ENCODE measurements at places on chromosomes 6 and 20. TPM values are rescaled to one million over a fixed set of nuclear protein-coding genes. Genes with fewer than 3 reads are reported as not detected.

GRCh38 chr20:13839421-13840092, 54.7 kb downstream of the NDUFAF5 start:
- no peak for DNase-seq

NRSN1 gene
- not detected for total RNA-seq

GRCh38 chr6:151148111-151148510, 91.7 kb upstream of the AKAP12 start:
- DNase-seq = no peak

TTBK1 gene
- total RNA-seq = not detected

DNA sequence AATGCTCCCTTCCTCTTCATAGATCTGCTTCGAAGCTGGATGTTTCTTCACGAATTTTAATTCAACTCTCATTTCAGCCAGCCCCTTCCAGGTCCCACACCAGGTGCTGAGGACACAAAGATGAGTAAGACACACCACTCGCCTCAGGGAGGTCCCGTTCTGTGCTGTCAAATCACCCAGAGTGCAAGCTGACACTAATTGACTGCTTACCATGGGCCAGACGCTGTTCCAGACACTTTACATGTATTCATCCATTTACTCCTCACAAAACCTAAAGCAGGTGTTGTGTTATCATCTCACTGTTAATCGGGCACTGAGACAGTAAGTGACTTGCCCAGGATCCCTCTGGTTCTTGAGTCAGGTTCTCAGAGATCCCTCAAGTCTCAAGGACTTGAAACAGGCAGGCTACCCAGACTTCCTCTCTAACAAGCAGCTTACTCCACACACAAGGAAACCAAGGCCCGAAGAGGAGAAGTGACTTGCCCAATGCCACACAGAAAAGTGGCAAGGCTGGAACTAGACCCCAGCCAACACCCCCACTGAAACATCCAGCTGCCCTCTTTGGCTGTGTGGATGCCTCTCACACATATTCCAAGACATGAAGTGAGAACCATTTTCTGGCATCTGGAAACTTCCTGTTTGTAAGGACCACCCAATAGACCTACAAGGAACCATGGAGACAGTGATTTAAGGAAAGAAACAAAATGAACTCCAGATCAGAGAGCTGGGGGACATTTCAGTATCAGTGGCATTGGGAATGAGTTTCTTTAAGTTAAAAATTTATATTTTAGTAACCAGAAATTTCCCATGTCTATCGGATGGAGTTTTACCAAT, 174.5 kb downstream of the CDC5L start:
- no peak for DNase-seq

DNA sequence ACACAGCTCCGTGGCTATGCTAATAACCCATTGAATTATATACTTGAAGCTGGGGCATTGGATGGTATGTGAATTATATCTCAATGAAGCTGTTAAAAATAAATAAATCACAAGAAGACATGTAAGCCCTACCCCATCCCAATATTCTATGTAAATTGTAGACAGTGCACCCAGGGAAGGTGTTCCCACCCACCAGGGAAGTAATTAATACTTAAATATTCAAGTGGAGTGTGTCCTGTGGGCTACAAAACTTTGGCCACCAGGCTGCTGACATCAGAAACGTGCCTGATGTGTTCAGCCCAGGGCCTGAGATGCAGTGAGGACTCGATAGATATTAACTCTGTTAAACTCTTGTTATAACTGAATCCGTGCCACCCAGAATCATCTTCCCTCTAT, 240.4 kb upstream of the RREB1 start:
- no peak for DNase-seq

TPBG gene
- total RNA-seq = 2.5 TPM

DNA sequence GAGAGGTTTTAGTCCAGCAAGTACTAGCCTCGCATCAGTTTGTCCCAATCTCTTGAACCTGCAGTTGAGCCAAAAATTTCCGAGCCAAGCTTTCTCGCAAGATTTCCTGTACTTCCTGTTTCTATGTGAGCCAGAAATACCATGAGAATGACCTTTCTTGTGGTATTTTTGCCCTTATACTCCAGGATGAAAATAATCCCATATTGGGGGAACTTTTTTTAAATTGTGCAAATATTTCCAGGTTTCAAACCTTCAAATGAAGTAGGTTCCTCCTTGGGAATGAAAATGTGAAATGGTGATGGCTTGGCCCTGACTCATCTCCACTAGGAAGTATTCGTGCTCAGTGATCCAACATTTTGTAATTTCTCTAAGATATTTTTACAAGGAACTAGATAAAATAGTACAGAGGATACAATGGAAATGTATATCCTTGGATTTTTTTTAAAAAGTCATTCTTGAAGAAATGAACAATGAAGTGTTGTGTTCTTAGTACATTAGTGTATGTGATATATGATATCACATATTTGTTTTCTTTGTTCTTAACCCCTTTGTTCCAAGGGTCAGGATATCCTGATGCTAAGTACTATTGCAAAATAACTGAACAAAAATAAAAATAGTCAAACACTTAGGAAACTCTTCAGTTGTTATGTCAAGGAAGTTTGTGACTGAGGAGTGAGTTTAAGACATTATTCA, 184.0 kb downstream of the PDE7B start:
- DNase-seq = no peak

DNA sequence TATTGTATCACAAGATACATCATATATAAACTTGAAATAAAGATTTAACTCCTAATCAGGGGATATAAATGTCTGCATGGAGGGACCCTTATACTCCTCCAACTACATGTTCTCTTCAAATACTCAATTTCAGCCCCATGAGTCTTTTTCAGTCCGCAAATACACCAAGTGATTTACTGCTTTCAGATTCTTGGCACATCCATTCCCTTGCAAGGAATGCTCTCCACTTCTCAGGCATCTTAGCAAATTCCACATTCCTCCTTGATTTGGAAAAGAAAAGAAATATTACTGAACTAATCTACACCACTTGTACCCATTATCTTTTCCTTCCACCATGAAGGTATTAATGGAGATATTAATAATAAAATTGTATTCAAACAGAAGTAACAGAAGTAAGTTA, 999.4 kb upstream of the GJE1 start:
- DNase-seq = no peak

PDE10A gene
- 0.24 TPM for total RNA-seq

MAN1A1 gene
- 34.8 TPM for total RNA-seq

SLA2 gene
- not detected for total RNA-seq

GRCh38 chr20:55269913-55270312, 735.4 kb downstream of the CBLN4 start:
- no peak for DNase-seq

BPIFB1 gene
- total RNA-seq = not detected

DNA sequence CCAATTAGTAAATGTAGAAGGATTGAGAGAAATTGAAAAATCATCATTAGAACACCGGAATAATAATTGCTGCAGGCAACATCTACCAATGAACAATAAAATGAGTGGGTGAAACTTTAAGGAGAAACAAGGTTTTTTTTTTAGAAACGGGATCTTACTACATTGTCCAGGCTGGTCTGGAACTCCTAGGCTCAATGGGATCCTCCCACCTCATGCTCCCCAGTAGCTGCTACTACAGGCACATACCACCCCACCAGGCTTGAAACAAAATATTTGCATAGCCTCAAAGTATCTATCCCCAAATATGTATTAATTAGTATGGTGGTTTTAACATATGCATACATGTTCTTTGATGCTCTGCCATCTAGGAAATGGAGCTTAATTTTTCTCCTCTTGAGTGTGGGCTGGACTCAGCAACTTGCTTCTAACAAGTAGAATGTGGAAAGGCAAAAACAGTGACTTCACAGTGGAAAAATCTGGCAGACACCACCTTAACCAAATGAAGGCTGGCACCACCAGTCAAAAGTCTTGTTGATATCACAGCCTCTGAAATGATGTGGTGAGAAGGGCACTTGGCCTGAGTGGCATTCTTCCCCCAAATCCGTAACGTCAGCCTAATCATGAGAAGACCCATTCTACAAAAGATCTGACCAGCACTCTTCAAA, 12.1 kb downstream of the NRSN2 start:
- DNase-seq = no peak

COL9A1 gene
- total RNA-seq = not detected

DNA sequence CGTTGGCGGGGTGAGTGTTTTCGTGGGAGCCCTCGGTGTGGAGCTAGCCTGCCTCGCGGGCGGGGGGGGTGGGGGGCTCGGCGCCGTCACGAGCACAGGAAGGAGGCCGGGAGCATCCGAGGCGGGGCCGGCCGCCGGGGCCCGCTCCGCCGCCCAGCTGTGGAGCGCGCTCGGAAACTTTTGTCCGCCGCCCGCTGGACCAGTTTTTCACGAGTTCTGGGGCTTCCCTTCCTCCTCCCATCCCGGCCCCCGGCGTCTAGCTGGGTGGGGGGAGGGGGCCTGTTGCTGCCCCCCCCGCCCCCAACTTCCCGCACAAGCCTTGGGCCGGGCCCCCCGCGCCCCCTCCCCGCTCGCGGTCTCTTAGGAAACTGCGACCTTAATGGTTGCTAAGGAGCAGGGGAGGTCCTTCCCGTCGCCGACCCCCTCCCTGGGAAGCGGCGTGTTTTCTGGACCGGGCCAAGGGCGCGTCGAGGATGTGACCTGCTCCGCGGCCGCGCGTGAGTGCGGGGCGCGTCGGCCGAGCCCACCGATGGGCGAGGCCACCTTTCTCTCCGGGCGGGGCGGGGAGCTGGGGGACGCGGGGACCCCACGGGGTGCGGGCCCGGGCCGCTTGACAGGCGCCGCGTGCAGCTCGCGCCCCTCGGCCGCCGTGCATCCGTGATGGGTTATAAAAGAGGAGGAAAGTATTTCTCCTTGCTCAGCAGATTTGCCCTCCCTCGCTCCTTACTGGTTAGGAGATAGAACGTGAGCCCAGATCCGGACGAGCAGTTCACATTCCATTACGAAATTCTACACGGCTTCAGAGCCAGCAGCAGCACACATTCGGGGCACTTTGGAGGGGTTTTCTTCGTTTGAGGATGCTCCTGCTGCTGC, 1.4 kb downstream of the RREB1 start:
- DNase-seq = peak; percentile 65

- DNase-seq = no peak
Measured at GRCh38 chr6:17054647-17055046, 47.2 kb upstream of the STMND1 start.

TBX18 gene
- 1.2 TPM for total RNA-seq

EPPIN gene
- total RNA-seq = not detected

GRCh38 chr6:150068151-150068550, 770 bp downstream of the ULBP3 start:
- DNase-seq = no peak

DNA sequence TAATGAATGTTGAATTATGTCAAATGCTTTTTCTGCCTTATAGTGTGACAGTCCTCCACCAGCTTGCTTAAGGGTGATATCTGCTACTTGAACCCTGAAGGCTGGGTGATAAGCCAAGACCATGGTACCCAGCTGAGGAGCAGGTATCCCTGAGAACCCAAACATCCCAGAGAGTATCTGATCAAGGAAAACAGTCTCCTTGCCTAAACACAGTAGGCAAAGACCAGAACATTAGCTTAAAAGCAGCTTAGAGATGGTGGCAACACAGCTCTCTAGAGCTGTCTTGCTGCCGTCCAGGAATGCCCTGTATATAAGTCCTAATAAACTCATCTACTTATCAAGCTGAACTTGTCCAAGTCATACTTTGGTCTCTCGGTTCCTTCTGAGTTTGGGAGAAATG, 127.7 kb upstream of the PRSS16 start:
- no peak for DNase-seq

DNA sequence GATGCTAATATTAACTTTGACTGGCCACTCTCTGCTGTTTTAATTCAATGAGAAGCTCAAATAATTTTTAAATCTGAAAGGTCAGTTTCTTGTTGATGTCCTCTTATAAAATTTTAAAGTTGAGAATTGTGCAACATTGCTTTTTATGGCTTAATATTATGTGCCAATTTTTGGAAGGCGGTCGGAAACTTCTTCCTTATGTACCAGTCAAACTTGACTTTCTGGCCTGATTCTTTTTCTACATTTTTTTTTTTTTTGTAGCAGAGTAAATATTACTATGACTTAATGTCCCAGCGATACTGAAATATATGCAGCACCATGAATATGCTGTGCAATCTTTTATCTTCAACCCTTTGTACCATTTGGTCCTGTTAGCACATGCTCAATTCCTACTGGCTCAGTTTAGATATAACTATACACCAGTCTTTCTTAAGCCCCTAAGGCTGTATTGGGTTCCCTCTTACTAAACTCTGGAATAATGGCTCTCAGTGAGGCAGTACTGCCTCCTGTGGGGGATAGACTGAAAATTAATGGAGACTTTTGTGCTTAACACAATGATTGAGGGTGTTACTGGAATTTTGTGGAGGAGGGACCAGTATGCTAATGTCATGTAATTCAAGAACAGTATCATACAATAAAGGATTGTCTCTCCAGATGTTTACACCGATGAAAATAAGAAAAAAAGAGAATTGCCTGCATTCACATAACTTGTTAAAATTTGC, 156.4 kb upstream of the SYNCRIP start:
- DNase-seq = no peak

DNA sequence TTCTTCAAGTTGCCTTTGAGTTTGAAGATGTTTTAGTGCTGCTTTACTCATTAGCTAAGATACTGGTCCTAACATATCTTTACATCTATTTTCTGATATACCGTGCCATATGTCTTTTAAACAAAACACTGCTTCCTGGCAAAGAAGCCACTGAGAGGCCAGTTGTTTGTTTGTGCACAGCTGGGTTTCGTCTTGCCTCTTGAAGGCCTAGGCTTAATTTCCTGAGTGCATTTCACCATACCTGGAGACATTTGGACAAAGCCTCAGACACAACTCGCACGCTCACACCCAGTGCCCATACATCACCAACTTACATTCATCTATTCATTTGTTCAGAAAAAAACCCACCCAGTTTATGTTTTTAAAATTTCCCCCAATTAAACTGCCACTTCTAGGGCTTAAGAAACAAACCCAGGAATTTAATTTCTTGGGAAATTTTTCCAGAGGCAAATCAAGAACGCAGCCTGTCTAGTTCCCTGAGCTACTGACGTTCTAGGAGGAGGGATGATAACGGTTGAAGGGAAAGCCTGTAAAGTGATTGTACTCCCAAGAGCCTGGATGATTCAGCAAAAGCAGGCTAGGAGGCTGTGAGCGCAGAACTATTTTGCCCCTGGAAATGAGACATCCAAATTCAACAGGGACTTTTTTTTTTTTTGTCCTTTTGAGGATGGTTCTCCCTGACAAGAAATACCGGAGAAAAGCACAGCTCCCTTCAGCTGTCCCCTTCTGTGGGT, 77.7 kb downstream of the OLIG3 start:
- no peak for DNase-seq

FAM184A gene
- total RNA-seq = 1.0 TPM

KCNQ2 gene
- total RNA-seq = not detected

GRCh38 chr20:52172392-52173047, 19.1 kb downstream of the ZFP64 start:
- DNase-seq = no peak

GLP1R gene
- total RNA-seq = not detected

GRCh38 chr20:7285918-7286556, 518.6 kb downstream of the BMP2 start:
- peak; percentile 52 for DNase-seq

C20orf144 gene
- not detected for total RNA-seq

GRCh38 chr6:87706187-87706966, 4.3 kb upstream of the AKIRIN2 start:
- no peak for DNase-seq

ADAT2 gene
- 0.16 TPM for total RNA-seq

FRMD1 gene
- not detected for total RNA-seq

All from gastrocnemius medialis (tissue), 4 donors.